ENCODE measurements at places on chromosomes 4 and X.

DNA sequence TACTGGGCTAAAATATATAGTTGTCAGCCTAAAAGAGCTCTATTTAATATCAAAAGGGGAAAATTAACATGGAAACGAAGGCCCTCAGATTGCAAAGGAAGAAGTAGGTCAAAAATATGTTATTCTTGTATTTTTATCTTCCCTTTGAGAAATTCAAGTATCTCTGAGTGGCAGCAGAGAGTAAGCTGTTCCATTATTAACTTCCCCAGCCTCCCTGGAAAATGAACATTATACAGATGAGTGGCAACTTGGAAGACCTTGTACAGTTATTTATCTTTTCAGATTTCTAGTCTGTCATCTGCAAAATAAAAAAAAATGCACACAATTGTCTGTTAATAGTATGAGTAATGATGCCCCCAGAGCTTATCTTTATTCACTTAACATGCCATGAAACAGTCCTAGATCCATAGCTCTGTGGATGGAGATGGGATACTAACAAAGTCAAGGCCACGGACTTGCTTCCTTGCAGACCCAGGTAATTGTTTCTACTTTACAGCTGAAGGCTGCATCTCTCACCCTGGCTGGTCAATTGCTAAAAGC lies 93.0 kb downstream of the CORIN start:
- no peak for DNase-seq

DNA sequence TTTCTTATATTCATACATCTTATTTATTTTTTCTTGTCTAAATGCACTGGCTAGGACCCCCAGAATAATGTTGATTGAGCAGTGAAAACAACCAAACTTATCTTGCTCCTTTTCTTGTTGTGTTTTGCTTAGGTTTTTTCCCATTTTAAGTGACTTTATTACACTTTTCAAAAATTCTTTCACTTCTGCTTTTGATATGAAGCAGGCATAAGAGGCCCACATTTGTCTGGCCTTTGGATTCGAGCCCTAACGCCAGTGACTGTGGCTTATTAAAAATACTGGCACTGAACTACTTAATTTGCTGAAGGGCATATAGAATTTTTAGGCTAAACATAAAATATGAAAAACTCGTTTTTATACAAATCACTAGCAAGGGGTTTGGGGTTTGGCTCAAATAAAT lies 197.0 kb downstream of the ASB9 start:
- no peak for DNase-seq

- DNase-seq = no peak
These were observed 51.2 kb downstream of the OR13H1 start for GRCh38 chrX:131595120-131595519.

GRCh38 chr4:11261066-11261850 lies 167.4 kb downstream of the HS3ST1 start:
- DNase-seq = no peak

DNA sequence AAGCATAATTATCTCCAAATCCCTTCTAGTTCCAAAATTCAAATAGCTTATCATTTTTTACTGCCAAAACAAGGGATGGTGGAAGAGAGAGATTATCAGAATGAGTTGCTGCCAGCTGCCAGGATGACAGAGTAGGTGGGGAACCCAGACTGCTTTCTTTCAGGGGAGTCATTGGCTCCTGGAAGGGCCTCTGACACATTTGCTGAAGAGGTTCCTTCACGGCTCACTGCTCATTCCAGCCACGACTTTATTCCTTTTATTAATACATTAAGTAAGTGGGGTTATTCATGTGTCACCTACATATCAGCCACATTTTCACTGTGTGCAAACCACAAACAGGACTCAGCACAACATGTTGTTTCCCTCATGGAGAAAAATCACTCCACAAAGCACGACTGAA lies 12.7 kb upstream of the SMIM43 start:
- DNase-seq = no peak

GRCh38 chr4:108053251-108053711 lies 63.6 kb downstream of the HADH start:
- DNase-seq = no peak

DNA sequence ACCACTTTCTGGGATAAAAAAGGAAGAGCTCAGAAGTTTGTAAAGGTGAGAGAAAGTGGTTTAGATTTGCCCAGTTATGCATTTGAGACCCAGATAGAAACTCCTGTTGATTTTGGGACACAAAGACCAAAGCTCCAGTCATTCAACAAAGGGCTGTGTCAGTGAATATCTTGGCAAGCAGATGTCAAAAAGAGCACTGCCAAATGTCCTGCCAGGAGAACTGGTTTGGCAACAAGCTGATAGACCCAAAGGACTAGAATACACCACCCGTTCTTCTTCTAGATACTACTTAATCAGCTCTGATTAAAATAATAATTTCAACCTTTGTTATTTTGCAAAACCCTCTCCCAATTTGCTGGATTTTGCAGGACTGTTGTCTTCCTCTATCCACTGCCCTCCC lies 121.4 kb downstream of the NHS start:
- no peak for DNase-seq

DNA sequence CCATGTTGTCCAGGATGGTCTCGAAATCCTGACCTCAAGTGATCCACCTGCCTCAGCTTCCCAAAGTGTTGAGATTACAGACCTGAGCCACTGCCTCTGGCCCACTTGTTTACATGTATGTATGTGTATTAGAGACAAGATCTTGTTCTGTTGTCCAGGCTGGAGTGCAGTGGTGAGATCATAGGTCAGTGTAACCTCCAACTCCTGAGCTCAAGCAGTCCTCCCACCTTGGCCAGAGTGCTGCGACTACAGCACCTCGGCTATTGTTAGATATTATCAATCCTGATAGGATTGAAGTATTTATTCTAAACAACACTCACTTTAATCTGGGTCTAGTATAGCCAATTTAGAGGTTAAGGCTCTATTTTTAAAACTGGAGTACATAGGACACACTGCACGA lies 36.0 kb downstream of the PAGE1 start:
- no peak for DNase-seq

DNA sequence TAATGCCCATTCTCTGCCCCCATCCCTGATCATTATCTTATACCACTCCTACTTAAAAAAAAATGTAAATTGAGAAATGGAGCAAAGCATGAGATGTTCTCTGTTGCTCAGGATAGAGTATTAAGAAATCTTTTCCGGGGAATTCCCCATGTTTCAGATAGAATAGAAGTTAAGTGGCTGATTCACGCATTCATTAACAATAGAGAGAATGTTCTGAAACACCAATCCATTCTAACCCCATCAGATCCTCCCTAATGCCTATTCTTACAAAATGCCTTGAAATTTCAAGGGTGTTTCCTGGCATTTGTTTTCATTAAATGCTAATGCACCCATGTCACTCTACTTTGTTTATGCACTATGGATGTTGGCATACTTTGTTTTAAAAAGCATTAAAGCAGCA lies 101.1 kb downstream of the AREG start:
- no peak for DNase-seq

GRCh38 chrX:131827935-131828334 lies 195.2 kb upstream of the STK26 start:
- peak; percentile 66 for DNase-seq

GRCh38 chr4:176425035-176425434 lies 105.3 kb downstream of the SPCS3 start:
- DNase-seq = no peak

GRCh38 chr4:163595580-163595979 lies 101.1 kb downstream of the TMA16 start:
- DNase-seq = no peak

- DNase-seq = no peak
These were observed 129.7 kb downstream of the TMEM164 start for GRCh38 chrX:110132450-110133114.

- DNase-seq = no peak
These were observed 4.5 kb upstream of the APELA start for GRCh38 chr4:164872481-164872880.

GRCh38 chr4:157221895-157222770 lies 1.6 kb downstream of the GRIA2 start:
- DNase-seq = no peak

- no peak for DNase-seq
These were observed 690.6 kb downstream of the DMD start for GRCh38 chrX:32520789-32521188.

- no peak for DNase-seq
These were observed 90.5 kb downstream of the STK32B start for GRCh38 chr4:5141802-5142201.

GRCh38 chr4:120225527-120225926 lies 158.9 kb upstream of the MAD2L1 start:
- DNase-seq = no peak

- no peak for DNase-seq
These were observed 122.5 kb upstream of the TRIM2 start for GRCh38 chr4:153081693-153082092.

- no peak for DNase-seq
These were observed 70.5 kb upstream of the CBLL2 start for GRCh38 chrX:22202251-22202650.

DNA sequence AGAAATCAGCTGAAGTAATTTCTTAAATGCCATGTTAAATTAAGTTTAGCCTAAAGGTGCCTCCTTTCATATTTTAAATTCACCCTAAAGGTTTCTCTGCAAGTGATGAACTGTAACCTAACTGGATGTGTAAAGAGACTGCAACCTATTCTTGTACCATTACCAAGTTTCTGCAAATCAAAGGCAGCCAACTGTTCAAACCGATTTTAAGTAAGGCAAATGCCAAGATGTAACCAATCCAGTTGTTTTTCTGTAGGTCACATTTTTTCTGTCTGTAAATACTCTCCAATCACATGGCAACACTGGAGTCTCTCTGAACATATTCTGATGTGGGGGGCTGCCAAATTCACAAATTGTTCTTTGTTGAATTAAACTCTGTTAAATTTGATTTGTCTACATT lies 42.4 kb upstream of the FGF2 start:
- DNase-seq = no peak

GRCh38 chr4:52750819-52751486 lies at the start of gene ERVMER34-1:
Gene ERVMER34-1 (minus strand): TSS chr4:52751425. CDS start chr4:52745520, 5,905 bp downstream.
- DNase-seq = peak; percentile 10

GRCh38 chr4:176492646-176493302 lies 173.0 kb downstream of the SPCS3 start:
- no peak for DNase-seq

DNA sequence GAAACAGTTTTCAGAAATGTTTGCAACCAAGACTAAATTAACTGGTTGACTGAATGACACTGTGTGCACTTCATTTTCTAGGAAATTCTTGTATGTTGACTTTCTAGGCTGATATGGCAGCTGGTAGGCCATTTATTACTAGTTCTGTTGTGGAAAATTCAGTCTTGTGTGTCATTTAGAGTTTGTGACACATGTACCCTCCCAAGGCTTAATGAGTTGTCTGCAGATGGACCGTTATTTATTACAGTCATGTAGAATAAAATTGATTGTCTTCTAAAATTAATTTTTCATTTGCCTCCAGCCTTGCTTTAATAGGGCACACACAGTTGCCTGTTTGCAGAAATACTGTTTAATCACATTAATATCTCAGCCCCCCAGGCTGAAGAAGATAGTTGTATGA lies 30.7 kb downstream of the DACH2 start:
- no peak for DNase-seq

DNA sequence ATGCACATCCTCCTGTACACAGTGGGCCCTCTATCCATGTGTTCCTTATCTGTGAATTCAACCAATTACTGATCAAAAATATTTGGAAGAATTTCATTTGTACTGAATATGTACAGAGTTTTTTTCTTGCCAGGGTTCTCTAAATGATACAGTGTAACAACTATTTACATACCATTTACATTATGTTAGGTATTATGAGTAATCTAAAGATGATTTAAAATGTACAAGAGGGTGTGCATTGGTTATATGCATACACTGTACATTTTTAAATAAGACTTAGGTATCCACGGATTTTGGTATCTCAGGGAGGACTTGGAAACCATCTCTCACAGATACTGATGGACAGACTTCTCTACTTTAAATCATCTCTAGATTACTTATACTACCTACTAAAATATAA lies 1333.9 kb downstream of the PCDH18 start:
- DNase-seq = no peak

- no peak for DNase-seq
These were observed 804.3 kb downstream of the FSTL5 start for GRCh38 chr4:161359491-161359890.

DNA sequence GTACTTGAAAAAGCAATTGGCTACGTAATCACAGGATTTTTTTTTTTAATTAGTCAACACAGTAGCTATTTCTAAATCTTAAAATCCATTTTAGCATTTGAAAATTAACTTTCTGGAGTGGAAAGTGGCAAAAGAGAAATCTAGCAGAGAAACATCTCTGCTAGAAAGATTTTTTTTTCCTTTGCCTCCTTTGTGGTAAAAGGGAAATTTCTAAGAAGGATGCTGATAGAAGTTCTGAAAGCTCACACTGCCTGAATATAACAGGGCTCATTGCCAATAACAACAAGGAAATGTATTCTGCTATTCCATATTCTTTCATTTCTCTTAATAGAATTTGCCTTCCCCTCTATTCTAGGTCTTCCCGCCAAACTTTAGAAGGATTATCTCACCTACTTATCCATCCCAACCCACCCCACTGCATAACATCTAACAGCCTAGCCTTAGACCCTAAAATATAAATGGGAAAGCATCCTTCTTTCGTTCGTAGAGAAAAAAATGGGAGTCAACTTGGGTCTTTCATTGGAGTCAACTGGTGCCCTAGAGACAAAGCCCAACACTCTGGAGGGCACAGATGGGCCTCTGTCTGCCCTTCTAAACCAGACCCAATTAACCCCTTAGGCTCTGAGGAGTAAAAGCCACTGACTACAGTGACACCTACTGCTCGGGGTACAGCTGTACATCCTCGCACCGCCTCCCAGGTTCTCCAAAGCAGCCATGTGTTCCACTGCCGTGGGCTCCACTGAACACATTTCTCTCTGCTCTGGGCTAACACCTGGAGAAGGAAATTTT lies 103.9 kb downstream of the MAML3 start:
- peak; percentile 35 for DNase-seq

GRCh38 chrX:307261-308111 lies 11.1 kb downstream of the GTPBP6 start:
- DNase-seq = no peak

DNA sequence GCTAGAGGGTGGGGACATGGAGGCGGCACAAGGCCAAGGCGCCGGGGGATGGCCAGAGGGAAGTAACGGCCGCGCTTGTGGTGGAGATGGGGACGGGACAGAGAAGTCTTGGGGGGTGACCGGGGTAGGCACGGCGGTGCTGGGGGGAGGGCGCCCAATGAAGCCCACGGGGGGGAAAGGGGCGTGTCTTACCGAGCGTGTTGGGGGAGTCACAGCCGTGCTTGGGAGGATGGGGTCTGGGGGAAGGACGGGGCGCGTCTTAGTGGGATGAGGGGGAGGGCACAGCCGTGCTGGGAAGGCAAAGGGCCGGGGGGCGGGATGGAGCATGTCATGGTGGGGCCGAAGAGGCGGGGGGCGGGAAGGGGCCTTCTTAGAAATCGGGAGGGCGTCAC lies 952 bp downstream of the ARSD start:
- DNase-seq = no peak

DNA sequence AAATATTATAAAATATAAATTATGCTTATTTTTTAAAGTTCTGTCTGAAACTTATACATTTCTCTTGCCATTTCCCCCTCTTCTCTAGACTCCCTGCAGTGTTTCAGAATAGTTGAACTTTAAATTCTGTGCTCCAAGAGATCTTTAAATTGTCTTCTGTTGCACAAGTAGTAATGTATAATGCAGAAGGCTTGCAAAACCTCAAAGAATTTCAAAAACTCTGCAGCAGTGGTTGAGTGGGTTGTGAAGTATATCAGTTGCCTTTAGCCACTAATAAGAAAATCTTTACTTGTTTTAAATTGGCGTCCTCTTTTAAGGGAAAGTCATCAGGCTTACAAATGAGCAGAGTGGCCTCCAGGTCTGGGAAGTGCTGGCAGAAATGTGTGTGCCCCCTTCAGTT lies 1153.3 kb upstream of the PABPC4L start:
- DNase-seq = no peak

GRCh38 chrX:130636277-130636676 lies 234.5 kb downstream of the RBMX2 start:
- no peak for DNase-seq

Data from stimulated activated naive CD8-positive, alpha-beta T cell treated with anti-CD3 and anti-CD28 coated beads, Interleukin-15, amount 100 ng/mL, for 72 hours (primary cell).